Colonic mucosa (tissue), 4 donors: ENCODE measurements at places on chromosomes 6 and 20.
A peak's percentile ranks its signal among the peaks of the same experiment; 100 is the strongest.

DNA sequence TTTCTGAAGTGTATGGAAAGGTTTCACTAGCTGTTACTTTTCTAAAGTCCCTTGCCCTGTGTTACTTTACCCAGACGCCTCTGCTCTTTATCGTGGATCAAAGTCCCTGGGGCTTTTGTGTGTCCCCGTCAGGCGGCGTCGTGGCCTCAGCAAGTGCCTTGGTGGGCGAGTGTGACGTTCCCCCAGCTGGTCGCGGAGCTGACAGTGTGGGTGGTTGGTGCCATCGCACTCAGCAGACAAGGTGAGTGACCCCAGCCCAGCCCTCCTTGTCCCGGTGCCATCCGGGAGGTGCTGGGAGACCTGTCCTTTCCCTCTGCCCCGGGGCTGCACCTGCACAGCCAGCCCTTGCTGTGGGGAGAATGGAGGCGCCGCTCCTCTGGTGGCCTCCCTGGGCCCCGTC, 27.3 kb upstream of the TCFL5 start:
- no peak for DNase-seq

DNA sequence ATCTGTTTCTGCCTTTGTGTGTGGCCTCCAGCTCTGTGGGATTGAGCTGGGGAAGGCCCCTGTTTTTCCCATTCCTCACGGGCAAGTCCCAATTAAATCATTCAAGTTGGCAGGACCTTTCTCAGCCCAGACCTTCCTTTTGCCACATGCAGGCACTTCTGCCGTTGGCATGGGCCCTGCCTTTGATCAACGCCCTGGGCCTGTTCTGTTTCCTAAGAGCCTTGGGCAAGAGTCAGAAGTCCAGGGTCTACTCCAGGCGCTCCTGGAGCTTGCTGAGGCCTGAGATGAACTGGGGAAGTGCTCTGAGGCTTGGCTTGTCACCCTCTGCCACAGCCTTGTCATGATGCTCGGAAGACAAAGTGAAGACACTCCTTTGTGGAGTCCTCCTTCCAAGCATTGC, 7.1 kb downstream of the IP6K3 start:
- no peak for DNase-seq

GRCh38 chr20:62616728-62617621, 25.3 kb upstream of the SLCO4A1 start:
- DNase-seq = peak; percentile 71

DNA sequence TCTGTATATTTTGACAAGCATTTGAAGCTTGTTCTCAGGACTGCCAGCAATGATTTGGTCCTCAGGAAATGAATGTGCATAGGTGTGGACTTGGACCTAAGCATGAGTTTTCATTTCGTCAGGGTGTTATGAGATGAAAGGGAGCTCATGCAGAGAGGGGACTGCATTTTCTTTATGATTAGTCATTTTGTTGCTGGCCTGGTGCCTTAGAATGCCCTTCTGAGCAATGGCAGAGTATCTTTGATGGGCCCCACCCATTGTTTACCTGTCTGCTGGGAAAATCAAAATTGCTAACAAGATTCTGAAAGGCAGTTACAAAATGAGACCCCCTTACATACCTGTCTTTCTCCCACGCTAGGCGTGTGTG, 51.5 kb upstream of the MTHFD1L start:
- no peak for DNase-seq

GRCh38 chr6:30767158-30767943, 23.0 kb upstream of the IER3 start:
- no peak for DNase-seq

DNA sequence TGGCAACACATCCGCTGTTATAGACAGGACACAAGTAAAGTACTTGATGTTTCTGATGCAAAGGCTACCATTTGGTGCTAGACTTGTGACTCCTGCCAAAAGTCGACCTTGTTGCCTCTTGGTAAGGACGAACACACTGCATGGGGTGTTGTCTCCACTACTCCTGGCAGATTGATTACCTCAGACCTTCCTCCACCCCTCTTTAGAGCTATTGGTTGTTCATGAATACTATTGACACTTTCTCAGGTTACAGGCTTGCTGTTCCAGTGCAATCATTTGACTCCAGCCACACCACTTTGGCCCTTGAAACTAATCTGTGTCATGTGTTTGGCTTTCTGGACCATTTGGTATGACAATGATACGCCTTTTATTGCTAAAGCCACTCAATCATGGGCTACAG, 62.3 kb downstream of the TRMT11 start:
- no peak for DNase-seq

DNA sequence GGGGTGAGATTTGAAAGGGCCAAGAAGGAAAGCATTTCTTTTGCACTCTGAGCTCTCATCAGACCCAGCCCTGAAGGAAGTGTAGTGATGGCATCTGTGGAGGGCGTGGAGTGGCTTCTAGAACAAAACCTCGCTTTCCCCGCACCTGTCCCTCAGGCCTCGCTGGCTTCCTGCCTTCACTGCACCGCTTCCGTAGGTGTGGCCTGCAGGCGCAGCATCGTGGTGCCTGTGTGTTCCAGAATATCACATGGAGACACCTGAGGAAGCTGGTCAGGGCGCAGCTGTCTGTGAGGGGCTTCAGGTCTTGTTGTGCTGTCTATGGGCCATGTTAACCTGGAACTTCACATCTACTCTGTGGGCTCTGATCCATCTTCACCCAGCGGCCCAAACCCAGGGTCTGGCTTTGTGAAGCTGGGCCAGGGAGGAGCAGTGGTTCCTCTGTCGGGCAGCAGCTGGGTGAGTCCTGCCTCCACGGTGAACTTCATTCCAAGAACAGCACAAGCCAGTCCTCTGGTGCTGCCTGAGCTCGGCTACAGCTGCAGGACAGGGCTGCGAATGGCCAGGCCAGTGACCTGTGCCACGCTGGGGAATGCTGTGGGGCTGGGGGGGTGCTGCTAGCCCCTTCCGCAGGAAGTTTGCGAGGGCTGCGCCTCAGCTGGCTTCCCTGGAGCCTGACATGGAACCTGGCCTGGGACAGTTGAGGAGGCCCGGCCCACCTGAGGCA, 40.9 kb downstream of the DSTN start:
- peak; percentile 80 for DNase-seq

DNA sequence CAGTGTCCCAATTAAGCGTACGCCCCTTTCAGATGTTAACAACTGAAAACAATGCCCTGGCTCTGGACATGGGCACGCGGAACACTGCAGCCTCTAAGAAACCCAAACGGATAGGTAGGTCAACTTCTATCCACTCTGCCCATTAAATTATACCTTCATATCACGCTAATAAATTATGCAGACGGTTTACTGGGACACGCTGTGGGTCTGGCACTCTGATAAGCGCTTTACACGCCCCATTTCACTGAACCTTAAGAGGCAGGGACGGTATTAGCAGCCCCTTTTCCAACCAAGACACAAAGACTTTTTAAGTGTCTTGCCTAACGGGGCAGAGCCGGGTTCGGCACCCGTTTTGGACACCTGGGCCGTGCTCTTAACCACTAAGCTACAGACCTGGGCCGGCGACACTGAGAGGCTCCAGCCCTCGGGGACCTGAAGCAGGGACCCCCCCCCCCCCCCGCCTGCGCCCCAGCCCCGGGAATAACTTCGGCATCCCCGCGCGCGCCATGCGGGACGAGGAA, 744 bp downstream of the STAU1 start:
- DNase-seq = peak; percentile 36

DNA sequence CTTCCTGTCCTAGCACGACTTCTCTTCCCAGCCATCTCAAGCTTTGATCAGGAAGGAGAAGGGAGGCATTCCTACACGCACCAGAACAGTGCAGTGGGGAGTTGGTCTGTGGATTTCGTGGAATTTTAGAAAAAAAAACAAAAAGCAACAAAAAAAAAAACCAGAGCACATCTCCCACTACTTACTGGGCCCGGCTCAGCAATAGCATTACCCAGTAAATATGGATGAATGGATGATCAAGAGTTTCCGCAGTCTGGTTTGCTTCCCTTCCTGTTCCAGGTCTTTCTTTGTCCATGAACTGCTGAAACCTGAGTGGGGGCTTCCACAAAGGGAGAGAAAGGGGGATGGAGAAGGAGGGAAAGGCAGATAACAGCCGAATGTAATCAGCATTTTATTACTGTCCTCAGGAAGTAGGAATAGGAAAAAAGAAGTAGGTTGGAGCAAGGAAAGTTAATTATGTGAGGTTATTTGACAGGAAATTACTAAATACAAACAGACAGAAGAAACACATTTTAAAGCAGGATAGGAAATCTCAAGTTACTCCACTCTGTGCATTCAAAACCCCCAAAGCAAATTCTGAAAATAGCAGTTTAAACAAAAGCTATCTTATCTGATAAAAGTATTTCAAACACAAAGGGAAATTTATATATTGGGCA, 349.0 kb downstream of the PRL start:
- no peak for DNase-seq

DNA sequence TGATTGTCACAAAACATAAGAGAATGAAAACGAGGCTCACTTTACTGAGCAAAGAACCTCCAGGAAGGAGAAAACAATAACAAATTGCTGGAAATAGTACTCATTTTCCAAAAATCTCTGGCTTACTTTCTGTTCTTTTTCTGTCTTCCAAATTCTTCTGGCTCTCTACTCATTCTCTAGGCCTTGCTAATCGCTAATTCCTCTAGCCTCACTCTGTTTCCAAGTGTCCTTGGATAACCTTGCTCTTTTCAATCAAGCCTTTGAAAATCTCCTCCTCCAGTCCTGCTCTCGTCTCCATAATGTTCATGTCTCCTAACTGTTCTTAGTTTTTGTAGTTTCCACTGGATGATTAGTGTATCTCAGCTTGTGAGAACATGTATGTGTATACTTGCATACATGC, 96.2 kb upstream of the MAP7 start:
- DNase-seq = no peak

DNA sequence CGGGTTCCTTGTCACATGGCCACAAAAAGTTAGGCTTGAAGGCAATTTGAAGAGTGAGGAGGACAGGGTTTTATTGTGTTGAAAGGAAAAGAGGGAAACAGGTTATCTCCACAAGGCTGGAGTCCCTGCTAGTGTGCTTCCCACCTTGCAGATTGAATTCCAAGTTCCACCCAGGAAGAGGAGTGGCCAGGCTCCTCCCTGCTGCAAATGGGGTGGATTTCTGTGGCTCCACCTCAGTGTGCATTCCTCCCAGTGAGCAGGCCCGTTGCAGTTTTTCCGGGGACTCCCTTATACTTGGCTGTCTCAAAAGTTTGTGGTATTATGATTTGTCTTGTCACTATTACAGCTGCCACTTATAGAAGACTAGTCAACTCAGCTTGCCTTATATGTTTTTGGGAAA, 281.8 kb upstream of the PLCB4 start:
- peak; percentile 54 for DNase-seq
